ENCODE measurements at places on chromosomes 11 and 22. TPM values are rescaled to one million over a fixed set of nuclear protein-coding genes. Genes with fewer than 3 reads are reported as not detected.

DNA sequence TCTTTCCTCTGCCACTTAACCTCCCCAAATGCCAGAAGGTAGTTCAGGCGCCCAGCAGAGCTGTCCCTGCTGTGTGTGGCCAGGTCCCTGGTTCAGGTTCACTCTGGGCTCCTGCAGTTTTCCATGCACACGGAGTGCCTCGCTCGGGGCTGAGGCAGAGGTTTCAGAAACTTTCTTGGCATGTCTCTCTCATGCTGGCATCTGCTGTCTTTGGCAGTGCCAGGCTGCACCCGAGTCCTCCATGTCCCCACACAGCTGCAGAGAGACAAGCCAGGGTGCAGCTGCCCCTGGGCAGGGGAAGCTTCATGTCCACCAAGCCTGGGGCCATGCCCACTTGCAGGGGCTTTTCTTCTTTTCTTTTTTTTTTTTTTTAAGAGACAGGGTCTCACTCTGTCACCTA is 7.0 kb upstream of the NEFH start:
- DNase-seq = no peak

DNA sequence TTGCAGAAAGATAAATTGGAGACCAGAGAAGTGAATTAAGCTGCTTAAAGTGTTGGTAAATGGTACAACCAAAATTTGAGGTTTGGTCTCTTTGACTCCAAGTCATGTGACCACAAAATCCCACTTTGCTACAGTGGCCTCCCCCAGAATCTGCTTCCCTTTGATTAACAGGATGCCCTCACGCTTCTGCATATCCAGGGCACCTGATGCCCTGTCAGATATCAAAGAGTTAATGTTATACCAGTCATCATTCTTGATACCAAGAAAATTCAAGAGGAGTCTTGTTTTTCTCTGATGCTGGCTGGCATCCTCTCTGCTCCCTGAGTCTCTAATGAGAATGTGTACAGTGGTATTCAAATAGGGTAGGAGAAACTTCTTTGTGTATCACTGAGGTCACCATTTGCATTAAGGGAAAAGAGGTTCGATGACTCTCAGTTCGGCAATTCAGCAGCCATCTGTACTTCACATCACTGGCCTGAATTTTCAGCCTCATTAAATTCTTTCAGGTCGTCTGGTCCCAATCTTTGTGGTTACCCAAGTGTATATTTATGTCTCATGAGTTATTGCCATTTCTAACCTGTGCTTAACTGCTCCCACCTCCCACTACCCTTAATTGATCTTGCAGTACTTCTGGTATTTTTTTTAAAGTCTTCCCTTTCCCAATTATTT is 73.9 kb downstream of the BDNF start:
- DNase-seq = no peak

DNA sequence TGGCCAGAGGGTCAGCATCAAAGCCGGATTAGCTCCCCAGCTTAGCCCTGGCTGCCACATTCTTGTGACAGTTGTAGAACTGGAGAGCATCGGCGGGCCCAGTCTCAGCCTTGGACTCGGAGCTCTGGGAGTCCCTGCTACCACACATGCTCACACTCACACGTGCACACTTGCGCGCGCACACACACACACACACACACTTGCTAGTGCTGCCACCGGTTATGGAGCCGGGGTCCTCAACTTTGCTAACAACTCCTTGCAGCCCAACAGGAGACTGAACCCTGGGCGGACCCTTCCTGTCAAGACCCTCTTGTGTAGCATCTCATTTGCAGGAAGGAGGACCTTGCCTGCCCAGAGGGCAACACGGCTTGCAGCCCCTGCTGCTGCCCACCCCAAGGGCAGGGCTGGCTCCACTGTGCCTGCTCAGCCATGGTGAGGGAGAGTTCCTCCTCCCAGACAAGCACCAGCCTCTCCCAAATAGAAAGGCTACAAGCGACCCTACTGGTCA is 107.6 kb downstream of the WNT7B start:
- DNase-seq = no peak

DNA sequence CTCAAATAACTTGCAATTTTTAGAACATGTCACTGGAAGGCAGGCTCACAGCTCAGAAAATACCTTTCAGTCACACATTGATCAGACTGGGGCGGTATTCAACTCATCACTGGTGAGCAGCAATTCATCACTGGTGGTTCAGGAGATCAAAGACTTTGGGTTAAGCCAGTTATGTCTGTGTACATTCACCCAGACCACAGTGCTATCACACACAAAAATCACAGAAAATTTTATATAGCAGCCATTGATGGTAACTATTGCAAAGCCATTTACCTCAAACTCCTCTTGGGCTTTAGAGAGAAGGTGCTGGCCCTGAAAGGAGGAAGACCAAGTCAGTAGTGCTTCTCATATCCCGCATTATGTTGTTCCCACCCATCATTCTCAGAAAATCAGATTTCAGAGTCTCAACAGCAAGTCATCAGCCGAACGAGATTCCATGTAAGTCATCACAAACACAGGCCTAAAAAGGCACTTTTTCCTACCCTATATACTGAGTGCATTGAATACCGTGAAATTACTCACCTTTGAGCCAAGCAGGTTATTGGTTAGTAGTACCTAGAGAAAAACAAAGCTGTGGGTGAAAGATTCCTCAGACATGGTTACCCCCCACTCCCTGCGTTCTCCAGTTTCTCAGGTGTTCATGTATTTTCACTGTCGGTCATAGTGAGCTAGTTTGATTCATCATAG is 14.0 kb upstream of the WDR74 start:
- no peak for DNase-seq

PLAAT5 gene
- total RNA-seq = 0.21 TPM

DNA sequence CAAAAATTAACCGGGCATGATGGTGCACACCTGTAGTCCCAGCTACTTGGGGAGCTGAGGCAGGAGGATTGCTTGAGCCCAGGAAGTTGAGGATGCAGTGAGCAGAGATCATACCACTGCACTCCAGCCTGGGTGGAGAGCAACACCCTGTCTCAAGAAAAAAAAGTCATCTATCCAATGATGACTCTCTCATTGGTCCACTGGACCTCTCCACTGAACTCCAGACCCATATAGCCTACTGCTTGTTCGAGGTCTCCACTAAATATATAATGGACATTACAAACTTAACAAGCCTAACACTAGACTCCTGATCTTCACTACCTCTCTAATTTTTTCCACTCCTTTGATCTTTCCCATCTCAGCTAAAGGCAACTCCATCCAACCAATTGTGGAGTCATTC is 33.5 kb upstream of the MTCH2 start:
- DNase-seq = no peak

DNA sequence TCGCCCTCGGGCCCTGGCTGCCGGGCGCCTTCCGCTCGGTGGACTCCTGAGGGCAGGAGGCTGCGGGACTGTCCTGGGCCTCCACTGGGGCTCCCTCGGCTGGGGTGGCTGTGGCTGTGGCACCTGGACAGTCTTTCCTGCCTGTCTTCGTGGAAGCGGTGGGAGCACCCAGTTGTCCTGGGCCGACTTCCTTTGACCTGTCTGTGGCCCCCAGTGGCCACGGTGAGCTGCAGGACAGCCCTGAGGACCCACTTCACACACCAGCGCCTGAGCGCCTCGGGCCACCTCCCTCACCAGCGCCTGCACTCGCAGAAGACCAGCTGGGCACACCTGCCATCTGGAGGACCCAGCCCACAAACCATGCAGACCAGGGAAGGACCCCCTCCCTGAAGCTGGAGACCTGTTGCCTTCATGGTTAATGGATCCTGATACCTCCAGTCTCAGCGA is 1.8 kb upstream of the EPS8L2 start:
- no peak for DNase-seq

GRCh38 chr22:28792491-28793383 is 7.6 kb downstream of the XBP1 start:
- no peak for DNase-seq

IGLL1 gene
- total RNA-seq = not detected

MUC15 gene
- total RNA-seq = 0.28 TPM

HTR3A gene
- total RNA-seq = not detected

Measured in HT-29 (cell line).